Body of pancreas (tissue), 4 donors: ENCODE measurements at places on chromosomes 13 and 19. TPM values are rescaled to one million over a fixed set of nuclear protein-coding genes. Genes with fewer than 3 reads are reported as not detected.

DNA sequence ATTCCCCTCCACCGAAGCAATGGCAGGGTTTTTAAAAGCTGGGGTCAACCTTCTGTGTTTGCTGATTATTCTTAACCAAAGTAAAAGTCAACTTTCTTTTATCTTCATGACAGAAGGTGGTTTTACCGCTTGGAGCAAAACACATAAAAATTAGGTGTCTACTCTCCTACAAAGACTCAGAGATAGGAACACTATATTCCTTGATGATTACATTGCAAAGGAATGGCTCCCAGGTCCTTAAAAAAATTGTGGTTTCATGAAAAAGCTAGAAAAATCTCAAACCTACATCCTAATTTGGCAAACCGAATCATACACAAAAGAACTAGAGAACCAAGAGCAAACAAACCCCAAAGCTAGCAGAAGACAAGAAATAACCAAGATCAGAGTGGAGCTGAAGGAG, 760.4 kb upstream of the PCDH20 start:
- DNase-seq: no peak

DNA sequence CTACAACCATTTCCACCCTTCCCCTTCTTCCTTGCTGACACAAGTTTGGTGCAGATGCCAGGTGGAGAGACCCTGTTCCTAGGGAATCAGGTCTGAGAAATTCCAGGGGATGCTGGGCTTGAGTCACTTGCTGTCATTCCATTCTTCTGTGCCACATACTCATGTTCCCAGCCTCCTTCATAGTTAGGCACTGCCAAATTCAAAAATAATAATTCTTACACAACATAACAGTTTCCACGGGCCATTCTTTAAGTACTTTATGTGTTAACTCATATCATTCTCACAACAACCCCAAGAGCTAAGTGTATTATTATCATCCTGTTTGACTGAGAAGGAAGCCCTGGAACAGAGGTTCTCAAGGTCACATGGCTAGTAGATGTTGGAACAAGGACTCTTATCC, 27.1 kb upstream of the POMP start:
- no peak for DNase-seq

DNA sequence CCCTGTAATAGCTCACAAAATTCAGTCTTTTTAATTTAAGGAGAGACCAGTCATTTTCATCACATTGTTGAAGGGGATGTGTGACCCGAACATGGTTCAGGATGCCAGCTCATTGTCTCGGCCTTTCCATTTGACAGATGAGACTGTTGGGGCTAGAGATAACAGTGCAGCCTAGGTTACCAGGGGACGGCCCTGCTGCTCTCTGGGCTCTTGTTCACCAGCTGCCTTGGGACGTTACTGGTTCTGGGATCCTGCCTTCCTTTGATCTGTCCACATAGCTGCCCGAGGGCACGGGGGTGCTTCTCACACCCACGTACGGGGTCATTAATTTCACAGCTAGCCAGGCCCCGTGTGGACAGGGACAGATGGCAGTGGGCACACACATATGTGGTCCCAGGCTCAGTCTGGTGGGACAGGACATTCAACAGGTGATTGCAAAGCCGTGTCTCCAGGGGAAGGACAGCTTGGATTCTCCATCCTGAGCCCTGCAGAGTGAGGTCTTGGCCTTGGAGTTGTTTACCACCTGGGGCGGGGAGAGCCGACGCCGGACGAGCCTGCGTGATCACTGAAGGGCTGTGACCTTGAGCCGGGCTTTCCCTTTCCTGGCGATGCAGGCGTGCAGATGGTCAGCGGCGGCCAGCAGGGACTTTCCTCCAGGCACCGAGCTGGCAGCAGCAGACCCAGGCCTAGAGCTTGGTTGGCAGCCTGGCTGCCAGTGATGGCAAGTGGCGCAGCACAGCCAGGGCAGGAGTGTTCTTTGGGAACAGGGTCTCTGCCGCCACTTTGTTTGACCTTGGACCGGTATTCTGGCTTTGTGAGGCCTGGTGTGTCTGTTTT, 26.7 kb upstream of the NPAS1 start:
- DNase-seq: peak; percentile 75

- DNase-seq: no peak
These were observed 659.3 kb downstream of the DIAPH3 start for GRCh38 chr13:59504407-59504806.

The CEACAM4 gene
- 1.8 TPM for total RNA-seq

DNA sequence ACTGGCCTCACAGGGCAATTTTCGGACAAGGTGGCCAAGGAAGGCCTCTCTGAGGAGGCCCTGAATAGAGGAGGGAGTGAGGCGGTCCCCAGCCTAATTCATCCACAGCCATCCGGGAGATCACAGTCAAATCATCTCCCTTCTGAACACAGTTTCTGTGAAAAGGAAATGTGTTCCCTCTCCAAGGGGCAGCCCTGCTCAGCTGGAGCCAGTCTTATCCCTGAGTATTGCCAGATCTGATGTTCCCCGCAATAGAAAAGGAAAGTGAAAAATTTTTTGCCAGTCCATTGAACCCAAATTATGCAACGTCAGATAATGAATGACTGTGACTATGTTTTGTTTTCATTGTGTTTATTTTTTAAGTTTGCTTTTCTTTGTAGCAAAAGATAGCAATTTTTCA, 125.9 kb downstream of the SIPA1L3 start:
- DNase-seq: no peak

DNA sequence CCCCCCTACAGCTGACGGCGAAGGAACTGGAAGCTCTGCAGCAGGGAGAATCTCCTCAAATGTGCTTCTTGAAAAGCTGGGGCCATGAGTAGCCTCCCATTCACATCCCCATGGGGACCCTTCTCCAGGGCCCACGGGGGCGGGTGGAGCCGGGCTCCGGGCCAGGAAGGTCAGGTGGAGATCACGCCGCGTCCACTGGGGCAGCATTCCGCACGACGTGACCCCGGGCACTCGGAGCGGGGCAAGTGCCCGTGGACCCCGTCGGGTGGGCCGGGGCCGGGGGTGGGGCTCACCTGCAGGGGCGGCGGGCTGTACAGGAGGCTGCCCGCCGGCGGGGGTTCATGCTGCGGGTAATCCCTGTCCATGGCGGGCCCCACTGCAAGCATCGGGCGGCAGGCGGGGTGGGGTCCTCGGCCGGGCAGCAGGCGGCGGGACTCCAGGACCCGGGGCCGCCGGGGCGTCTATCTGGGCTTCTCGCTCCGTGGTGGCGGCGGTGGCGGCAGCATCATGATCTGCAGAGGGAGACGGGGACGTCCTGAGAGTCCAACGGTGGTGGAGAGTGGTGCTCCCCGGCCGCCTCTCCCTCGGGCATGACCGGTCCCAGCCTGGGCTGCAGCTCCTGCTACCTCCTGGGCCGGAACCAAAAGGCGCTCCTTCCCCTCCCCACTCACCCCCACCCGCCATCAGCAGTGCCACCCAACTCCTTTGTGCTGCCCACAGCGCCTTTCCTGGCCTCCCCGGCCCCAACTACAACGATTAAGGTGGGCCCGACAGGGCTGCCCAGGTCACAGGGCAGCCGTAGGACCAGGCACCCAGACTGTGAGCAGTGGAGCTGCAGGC, 20.0 kb downstream of the SBNO2 start:
- no peak for DNase-seq

- no peak for DNase-seq
These were observed 272.6 kb downstream of the DNAJC15 start for GRCh38 chr13:43295825-43296564.

The FFAR3 gene
- total RNA-seq: not detected

The SIGLEC5 gene
- 0.52 TPM for total RNA-seq

GRCh38 chr19:9720541-9720940, 45.6 kb upstream of the ZNF562 start:
- DNase-seq: no peak

GRCh38 chr13:65913173-65913572, 1317.0 kb downstream of the PCDH9 start:
- DNase-seq: no peak

DNA sequence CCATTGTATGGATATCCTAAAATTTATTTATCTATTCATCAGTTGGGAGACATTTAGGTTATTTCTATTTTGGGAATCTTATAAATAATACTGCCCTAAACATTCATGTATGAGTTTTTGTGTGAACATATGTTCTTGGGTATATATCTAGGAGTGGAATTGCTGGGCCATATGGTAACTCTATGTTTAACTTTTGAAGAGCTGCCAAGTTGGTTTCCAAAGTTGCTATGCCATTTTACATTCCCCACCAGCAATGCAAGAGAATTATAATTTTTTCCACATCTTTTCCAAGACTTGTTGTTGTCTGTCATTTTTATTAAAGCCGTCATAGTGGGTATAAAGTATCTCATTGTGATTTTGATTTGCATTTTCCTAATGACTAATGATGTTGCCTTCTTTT, 48.2 kb upstream of the CALM3 start:
- DNase-seq: no peak

DNA sequence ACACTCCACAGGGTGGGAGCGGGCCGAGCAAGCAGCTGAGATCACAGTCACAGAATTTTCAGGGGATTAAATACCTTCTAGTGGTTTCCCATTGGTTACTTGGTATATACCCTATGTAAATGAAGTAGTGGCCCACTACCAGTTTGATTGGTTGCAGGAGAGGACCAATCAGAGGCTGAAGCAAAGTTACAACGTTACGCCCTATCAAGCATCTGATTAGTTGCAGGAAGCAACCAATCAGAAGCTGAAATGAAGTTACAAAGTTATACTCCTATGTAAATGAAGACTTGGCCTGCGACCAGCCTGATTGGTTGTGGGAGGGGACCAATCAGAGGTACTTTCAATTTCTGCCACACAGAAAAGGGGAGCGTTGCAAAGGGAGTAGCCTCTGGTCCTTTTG, 474.0 kb downstream of the COG6 start:
- DNase-seq: no peak

DNA sequence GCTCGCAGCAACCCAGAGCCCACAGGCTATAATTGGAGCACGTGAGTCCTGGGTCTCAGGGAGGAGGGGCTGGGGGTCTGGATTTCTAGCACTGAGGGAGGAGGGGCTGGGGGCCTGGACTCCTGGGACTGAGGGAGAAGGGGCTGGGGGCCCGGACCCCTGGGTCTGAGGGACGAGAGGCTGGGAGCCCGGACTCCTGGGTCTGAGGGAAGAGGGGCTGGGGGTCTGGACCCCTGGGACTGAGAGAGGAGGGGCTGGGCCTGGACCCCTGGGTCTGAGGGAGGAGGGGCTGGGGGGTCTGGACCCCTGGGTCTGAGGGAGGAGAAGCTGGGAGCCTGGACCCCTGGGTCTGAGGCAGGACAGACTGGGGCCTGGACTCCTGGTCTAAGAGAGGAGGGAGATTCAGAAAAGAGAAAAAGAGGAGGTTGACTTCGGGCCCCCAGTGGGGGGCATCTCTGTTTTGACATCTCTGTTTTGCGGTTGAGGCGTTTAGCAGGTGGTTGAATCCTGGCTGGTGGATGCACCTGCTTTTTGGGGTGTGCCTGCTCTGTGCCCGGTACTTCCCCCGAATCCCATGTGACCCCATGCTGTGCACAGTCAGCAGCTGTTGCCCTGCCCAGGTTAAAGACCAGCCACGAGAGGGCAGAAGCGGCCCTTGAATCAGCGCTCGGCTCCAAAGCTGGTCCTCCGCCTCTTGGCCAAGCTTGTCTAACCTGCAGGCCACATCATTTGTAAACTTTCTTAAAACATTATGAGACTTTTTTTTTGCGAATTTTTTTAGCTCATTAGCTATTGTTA, 10.5 kb downstream of the PVR start:
- DNase-seq: peak; percentile 80

The ZNF83 gene
- total RNA-seq: 46.2 TPM

- DNase-seq: no peak
These were observed 912 bp upstream of the TUBA3C start for GRCh38 chr13:19182536-19182935.

- no peak for DNase-seq
These were observed 23.2 kb downstream of the STOML3 start for GRCh38 chr13:38967446-38967845.

The ANKLE1 gene
- total RNA-seq: not detected

The ATP8B3 gene
- total RNA-seq: 0.52 TPM

The TMEM86B gene
- total RNA-seq: 1.6 TPM

The ONECUT3 gene
- total RNA-seq: 0.26 TPM

- no peak for DNase-seq
These were observed 66.7 kb downstream of the FOXO1 start for GRCh38 chr13:40599747-40600146.

DNA sequence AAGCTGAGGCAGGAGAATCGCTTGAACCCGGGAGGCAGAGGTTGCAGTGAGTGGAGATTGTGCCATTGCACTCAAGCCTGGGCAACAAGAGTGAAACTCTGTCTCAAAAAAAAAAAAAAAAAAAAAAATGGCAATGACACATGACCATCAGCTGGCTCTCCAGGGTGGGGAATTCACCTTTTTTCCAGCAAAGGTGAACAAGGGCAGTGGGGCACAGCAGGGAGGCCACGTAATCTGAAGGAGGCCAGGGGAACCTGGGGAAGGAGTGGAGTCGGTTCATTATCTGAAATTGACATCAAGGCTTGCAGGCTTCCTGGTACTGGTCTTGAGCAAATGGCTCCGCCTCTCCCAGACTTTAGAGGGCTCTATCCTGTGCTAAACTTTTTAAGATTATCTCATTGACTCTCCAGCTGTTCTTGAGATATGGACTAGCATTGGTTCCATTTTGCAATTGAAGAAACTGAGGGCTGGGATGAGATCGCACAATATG, 28.1 kb downstream of the KEAP1 start:
- no peak for DNase-seq

The SLITRK5 gene
- total RNA-seq: 0.33 TPM

DNA sequence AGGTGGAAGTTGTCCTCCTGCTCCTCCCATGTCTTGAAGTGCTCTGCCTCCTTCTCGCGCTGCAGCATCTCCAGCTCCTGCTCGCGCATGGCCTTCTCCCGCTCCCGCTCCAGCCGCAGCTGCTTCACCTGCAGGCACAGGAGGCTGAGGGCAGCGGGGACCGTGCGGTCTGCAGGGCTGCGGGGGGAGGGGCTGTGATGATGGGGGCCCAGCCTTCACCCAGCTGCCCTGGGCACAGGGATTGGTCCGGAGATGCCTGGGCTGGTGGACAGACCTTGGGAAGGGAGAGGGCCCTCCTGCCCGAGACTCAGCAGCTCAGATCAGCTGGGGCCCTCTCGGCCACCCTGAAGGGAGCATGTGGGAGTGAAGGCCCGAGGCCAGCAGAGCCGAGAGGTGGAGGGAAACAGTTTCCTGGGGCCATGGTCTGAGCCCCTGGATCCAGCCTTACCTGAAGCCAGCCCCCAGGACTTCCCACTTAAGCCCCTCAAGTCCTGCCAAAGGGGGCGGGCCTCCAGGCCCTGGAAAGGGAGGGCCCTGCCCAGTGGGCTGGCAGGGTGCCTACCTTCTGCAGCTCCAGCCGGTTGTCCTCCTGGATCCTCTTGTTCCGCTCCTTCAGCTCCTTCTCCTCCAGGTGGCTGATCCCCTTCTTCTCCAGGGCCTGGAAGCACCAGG, 6.3 kb downstream of the CACTIN start:
- DNase-seq: no peak

DNA sequence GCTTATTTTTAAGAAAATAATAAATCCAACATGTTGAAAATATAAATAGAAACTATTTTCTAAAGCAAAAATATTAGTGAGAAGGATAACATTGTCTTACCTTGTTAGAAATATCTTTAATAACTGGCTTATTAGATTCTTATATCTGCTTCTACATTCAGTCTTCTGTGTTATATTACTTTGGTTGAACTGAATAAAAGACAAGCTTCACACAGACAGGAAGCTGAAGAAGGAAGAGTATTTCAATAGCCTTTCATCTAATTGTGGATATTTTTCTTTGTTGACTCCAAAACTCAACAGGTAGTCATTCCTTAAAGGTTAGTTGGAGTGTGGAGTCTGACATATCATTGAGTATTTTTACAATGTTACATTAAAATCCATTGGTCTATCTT, 10.9 kb downstream of the SETDB2 start:
- DNase-seq: no peak
